Osteoblast (primary cell): ENCODE measurements at places on chromosomes 5 and 9. TPM values are rescaled to one million over a fixed set of nuclear protein-coding genes. Genes with fewer than 3 reads are reported as not detected.

DNA sequence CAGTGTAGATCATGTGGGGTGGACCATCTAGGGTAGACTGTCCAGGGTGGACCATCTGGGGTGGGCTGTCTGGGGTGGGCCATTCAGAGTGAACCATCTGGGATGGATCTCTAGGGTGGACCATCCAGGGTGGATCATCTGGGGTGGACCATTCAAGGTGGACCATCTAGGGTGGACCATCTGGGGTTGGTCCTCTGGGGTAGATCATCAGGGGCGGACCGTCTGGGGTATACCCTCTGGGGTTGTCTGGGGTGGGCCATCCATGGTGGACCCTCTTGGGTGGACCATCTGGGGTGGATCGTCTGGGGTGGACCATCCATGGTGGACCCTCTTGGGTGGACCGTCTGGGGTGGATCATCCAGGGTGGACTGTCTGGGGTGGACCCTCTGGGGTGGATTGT is 64.3 kb downstream of the KCNT1 start:
- H3K27ac ChIP-seq, result no peak overlapping the region
- no peak overlapping the region for H3K4me3 ChIP-seq
- no peaks in the 10 kb centered on the region for H3K4me1 ChIP-seq
- H3K27me3 ChIP-seq, result no peaks in the 10 kb centered on the region
- no peak for DNase-seq
- H3K36me3 ChIP-seq, result no peaks in the 10 kb centered on the region

DNA sequence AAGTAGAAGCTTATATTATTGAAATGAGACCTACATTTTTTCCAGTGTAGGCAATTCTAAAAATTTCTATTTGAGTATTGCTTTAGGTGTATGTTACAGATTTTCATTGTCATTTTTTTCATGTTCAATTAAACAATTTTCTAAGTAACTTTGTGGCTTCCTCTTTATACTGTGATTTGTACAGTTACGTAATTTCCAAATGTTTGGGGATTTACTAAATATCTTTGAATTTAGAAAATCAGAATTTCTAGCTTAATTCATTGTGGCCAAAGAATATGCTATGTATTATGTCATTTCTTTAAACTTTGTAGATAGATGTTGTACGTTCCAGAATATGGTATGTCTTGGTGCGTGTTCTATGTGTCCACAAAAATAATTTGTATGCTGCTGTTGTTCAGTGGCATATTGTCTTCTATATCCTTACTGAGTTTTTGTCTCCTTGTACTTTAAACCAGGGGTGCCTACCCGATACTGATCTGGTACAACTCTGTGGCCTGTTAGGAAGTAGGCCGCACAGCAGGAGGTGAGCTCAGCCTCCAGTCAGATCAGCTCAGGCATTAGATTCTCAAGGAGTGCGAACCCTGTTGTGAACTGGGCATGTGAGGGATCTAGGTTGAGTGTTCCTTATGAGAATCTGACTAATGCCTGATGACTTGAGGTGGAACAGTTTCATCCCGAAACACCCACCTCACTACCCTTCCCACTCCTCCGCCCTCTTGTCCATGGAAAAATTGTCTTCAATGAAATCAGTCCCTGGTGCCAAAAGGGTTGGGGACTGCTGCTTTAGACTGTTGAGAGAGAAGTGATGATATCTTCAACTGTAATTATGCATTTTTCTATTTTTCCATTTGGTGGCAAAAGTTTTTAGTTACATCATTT is 63.5 kb downstream of the UBE2R2 start:
- H3K27ac ChIP-seq, result no peak overlapping the region
- no peak for DNase-seq

DNA sequence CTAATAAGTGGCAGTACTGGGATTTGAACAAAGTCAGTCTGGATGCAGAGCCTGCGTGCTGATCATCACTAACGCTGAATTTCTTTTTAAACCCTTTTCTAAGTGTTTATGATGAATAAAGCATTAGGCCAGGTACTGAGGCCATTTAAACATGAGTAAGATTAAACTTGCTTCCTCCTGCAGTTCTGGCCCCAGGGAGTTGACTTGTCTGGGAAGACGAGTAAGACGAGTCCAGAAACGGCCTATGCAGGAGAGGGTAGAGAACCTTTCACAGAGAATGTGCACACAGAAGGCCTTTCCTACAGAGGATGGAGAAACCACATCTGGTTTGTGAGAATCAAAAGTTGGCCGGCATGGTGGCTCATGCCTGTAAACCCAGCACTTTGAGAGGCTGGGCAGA is 42.9 kb downstream of the SPRY4 start:
- H3K4me1 ChIP-seq, result peaks cover 13% of the 10 kb centered on the region
- no peak for DNase-seq
- H3K27me3 ChIP-seq, result no peaks in the 10 kb centered on the region

GRCh38 chr5:32627219-32627870 is 42.0 kb downstream of the SUB1 start:
- H3K27ac ChIP-seq, result no peak overlapping the region
- no peaks in the 10 kb centered on the region for H3K27me3 ChIP-seq
- peak; percentile 52 for DNase-seq
- H3K36me3 ChIP-seq, result no peaks in the 10 kb centered on the region
- H3K4me1 ChIP-seq, result peaks cover 11% of the 10 kb centered on the region

DNA sequence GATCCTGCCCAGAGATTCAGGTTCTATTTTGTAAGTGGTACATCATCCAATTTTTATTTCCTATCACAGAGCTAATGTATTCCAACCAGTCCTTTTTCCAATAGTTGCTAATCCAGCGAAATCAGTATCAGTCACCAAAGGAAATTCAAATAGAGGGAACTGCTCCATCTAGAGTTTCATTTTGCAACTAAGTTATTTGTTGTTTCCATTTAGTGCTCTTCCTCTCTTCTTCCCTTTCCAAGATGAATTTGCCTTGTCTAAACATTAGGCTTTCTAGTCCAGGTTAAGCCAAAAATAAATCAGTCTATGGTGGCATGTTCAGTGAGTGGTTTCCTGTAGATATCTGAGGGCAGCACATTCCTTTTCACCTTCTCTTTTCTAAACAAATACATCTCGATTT is 79.8 kb upstream of the SPATA31D4 start:
- H3K4me1 ChIP-seq, result no peaks in the 10 kb centered on the region
- H3K27ac ChIP-seq, result no peak overlapping the region
- no peaks in the 10 kb centered on the region for H3K27me3 ChIP-seq

DNA sequence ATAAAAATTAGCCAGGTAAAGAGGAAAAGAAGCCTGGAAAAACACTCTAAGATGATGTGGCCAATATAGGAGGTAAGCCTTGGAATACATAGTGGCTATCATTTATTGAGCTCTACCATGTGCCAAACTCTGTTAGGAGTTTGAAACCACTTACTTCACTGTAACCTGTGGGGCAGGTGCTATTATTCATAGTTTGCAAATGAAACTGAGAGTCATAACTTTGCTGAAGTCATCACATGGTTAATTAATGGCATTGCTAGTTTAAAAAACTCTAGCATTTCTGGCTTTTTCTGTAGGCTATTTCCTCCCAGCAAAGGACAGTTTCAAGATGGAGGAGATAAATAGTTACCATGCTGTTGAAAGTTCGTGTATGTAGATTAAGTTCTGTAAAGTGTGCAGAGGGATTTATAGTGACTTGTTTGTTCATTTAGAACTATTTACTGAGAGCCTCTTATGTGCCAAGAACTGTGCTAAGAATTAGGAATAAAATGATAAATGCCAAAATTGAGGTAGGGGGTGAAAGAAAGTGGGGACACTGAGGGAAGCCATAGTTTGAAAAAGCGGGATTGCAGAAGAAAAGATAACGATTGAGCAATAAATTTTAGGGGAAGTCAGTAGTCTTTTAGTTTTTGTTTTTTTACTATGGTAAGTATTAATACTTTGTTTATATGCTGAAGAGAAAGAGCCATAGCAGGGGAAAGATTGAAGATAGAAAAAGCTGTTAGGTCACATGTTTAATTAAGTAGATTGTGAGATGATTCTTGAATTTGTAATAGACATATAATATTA is 57.2 kb downstream of the WDR70 start:
- H3K27me3 ChIP-seq, result no peaks in the 10 kb centered on the region
- H3K4me3 ChIP-seq, result no peak overlapping the region
- peaks cover 3% of the 10 kb centered on the region for H3K36me3 ChIP-seq
- no peak for DNase-seq
- H3K4me1 ChIP-seq, result peaks cover 7% of the 10 kb centered on the region

GRCh38 chr5:172666251-172666650 is 25.2 kb downstream of the NEURL1B start:
- no peaks in the 10 kb centered on the region for H3K4me1 ChIP-seq
- H3K27me3 ChIP-seq, result no peaks in the 10 kb centered on the region
- H3K27ac ChIP-seq, result no peak overlapping the region
- H3K36me3 ChIP-seq, result peaks cover 3% of the 10 kb centered on the region

DNA sequence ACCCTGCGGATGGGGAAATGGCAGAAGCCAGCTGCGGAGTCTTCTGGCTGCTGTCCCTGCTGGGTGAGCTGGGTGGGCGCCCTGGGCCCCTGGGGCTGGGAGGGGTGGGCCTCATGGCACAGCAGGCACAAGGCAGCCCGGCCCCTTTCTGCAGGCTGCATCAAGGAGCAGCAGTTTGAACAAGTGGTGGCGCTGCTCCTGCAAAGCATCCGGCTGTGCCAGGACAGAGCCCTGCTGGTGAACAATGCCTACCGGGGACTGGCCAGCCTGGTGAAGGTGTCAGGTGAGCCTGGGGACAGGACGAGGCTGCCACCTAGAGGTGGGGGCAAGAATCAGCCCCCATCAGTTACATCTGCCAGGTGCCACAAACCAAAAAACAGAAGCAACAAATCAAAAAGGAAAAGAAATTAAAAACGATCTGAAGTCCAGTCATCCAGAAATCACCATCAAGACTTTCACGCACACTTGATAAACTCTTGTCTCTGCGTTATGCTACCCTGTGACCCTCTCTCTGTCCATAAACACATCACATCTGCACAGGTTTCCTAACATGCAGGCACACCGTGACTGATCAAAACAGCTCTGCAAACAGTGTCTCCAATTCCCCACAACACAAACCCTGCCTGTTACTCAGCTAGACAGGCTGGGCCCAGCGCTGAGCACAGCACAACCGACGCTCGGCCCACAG is 13.9 kb downstream of the REXO4 start:
- H3K4me1 ChIP-seq, result peaks cover 10% of the 10 kb centered on the region
- peak; percentile 57 for DNase-seq
- H3K4me3 ChIP-seq, result no peak overlapping the region
- no peaks in the 10 kb centered on the region for H3K27me3 ChIP-seq
- no peak overlapping the region for H3K27ac ChIP-seq

DNA sequence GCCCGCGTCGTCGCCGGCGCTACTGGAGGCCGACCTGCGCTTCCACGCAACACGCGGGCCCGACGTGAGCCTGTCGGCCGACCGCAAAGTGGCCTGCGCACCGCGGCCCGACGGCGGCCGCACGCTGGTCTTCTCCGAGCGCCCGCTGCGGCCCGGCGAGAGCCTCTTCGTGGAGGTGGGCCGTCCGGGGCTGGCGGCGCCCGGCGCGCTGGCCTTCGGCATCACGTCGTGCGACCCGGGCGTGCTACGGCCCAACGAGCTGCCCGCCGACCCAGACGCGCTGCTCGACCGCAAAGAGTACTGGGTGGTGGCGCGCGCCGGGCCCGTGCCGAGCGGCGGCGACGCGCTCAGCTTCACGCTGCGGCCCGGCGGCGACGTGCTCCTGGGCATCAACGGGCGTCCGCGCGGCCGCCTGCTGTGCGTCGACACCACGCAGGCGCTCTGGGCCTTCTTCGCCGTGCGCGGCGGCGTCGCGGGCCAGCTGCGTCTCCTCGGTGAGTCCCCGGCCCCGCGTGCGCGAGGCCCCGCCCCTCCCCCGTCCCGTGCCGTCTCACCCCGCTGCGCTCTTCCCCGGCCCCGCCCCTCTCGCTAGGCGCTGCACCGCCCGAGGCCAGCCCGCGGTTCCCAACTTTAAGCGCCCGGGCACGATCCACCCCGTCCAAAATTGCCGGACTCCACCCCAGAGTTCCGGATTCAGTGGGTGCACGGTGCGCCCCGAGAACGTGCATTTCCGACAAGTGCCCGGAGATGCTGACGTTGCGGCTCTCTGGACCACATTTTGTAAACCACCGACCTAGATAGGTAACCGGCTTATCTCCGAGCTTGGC is 42.8 kb downstream of the NEURL1B start:
- no peaks in the 10 kb centered on the region for H3K4me1 ChIP-seq
- peak; percentile 55 for DNase-seq
- no peaks in the 10 kb centered on the region for H3K27me3 ChIP-seq
- no peaks in the 10 kb centered on the region for H3K36me3 ChIP-seq
- no peak overlapping the region for H3K27ac ChIP-seq
- no peak overlapping the region for H3K4me3 ChIP-seq

The AIF1L gene
- total RNA-seq, result under 0.01 TPM in 1 of 2 replicates, not detected in the other

The CCL21 gene
- total RNA-seq, result not detected in 2 replicates

The TMC1 gene
- total RNA-seq, result under 0.01 TPM in 1 of 2 replicates, not detected in the other
